Suppressor macrophage treated with lipopolysaccharide for 1 hour (primary cell): ENCODE measurements at places on chromosomes 12 and 14.

DNA sequence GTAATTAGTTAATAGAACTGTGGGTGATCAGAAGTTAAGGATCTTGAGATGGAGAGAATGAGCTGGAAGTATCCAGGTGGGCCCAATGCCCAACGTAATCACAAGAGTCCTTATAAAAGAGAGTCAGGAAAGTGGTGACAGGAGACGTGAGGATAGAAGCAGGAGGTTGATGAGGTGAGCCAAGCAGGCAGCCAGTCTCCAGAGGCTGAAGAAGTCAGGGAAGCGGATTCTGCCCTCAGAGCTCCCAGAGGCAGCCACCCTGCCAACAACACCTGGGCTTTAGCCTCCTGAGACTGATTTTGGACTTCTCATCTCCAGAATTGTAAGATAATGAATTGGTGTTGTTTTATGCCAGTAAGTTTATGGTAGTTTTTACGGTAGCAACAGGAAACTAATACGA is 10.1 kb upstream of the SAV1 start:
- no peak for DNase-seq

DNA sequence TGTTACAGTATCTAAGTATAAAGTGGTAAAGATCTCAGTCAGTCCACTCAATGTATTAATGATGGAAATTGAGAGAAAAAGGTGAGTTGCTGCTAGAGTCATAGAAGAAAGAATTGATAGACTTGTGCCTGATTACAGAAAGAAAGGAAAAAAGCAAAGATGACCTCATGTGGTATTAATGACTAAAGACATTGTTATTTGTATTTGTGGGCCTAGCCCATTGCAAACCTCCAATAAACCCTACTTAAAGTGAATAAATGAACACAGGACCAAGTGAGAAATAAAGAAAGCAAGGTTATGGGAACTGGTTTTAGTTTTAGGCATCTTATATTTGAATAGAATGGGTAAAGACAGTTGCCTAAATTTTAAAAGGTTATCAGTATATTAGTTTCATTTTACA is 105.5 kb downstream of the SYT1 start:
- DNase-seq: no peak

- peak; percentile 54 for DNase-seq
Measured at GRCh38 chr14:68571114-68571591, 221.7 kb downstream of the ZFP36L1 start.

GRCh38 chr14:97277711-97278110 is 480.5 kb downstream of the VRK1 start:
- DNase-seq: no peak

DNA sequence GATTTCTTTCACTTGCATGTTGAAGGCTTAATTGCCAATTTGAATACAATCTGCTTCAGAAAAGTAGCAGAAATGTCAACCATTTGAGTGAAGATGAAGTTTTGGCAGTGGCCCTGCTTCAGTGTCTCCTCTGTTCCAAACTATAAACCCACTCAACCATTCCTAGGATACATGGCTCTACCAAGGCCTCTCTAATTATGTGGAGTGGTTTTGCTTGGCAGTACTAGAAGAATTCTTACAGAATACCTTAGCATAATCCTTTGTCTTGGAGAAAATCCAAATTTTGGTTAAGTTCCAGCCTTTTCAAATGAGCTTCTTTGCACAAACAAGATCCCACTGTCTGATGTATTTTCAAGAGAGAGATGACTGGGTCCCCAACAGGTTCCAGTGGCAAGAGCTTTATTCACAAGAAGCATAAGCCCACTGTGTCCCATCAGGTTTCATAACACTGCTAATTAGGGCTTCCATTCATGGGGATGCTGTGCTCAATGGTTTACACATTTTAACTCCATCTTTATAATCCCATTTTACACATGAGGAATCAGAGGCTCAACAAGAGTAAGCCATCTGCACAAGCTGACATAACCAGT is 234.5 kb downstream of the IPO8 start:
- DNase-seq: no peak

- DNase-seq: no peak
Measured at GRCh38 chr14:97644365-97644764, 847.2 kb downstream of the VRK1 start.

GRCh38 chr12:18992336-18992735 is 137.2 kb upstream of the PLEKHA5 start:
- DNase-seq: no peak

- no peak for DNase-seq
Measured at GRCh38 chr12:130342442-130342841, 4.8 kb downstream of the PIWIL1 start.
